Activated CD8-positive, alpha-beta memory T cell treated with anti-CD3 and anti-CD28 coated beads for 4 hours (primary cell): ENCODE measurements at places on chromosomes 11 and 22.

- no peak for DNase-seq
These were observed 209.9 kb downstream of the LARGE1 start for GRCh38 chr22:33710326-33710725.

DNA sequence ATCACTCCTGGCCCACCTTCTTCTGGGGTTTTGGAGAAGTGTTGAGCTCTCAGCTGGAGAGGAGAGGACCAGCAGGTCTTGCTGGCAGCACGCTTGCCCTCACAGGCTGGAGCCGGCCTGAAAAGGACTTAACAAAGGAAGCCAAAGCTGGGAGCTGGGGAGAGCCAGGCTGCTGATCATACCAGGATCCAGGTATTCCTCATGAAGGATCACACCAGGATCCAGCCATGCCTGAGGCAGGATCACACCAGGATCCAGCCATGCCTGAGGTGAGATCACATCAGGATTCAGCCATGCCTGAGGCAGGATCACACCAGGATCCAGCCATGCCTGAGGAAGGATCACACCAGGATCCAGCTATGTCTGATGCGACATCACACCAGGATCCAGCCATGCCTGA lies 17.0 kb downstream of the MRGPRD start:
- DNase-seq, result no peak

DNA sequence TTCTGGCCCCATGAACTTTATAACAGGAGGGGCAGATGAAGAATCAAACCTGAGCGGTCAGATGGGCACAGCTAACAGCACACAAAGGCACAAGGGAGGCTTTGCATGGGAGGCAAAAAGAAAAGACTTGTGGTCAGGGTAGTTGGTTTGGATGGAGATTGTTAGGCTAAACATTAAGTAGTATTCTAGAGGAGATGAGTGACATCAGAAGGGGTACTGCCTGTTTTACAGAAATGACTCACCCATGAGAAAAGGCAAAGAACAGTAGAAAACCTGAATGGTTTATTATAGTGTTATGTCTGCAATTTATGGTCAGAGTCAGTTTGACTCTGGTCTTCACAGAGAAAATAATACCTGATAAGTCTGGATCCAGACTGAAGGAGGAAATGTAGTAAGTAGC lies 129.8 kb upstream of the KIRREL3 start:
- no peak for DNase-seq

- DNase-seq, result no peak
These were observed 21.4 kb upstream of the PACSIN2 start for GRCh38 chr22:43036282-43036829.

- no peak for DNase-seq
These were observed 32.7 kb downstream of the ARAP1 start for GRCh38 chr11:72719551-72719950.

DNA sequence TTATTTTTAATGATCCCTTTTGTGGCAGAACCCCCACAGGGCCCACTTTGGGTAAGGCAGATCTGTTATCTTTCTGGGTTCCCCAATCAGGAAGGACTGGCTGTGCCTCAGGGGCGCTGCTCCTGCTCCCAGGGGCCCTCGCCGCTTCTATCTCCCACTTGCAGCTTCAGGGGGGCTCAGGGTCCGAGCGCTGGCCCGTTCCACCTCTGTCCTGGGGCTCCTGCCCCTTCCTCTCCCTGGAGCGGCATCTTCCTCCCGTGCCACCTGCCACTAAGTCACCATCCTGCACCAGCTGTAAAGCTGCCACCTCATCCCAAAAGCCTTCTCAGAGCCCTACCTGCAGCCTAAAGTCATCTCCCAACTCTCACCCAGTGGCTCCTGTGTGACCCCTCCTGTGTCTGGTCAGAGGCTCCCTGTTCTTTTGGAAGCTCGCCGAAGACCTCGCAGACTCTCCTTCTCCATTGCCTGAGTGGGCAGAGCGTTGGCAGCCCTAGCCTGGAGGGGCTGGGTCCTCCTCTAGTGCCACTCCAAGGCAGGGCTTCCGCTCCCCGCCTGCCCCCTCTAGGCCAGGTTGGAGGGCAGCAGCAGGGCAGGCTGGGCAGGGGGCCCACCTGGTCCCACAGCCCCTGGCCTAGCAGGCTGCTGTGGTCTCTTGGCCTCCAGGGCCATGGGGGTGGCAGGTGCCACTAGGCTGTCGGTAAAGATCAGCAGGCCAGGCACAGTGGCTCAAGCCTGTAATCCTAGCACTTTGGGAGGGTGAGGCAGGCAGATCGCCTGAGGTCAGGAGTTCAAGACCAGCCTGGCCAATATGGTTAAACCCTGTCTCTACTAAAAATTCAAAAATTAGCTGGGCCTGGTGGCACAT lies 106.7 kb downstream of the MORC2 start:
- no peak for DNase-seq

GRCh38 chr11:69553416-69554357 lies 72.2 kb downstream of the LINC01488 start:
- DNase-seq, result no peak

GRCh38 chr11:122883646-122883979 lies 1.1 kb downstream of the JHY start:
- no peak for DNase-seq

GRCh38 chr11:43243927-43244326 lies 67.9 kb upstream of the API5 start:
- no peak for DNase-seq

- DNase-seq, result no peak
These were observed 2.0 kb upstream of the GATD1 start for GRCh38 chr11:778976-779954.

DNA sequence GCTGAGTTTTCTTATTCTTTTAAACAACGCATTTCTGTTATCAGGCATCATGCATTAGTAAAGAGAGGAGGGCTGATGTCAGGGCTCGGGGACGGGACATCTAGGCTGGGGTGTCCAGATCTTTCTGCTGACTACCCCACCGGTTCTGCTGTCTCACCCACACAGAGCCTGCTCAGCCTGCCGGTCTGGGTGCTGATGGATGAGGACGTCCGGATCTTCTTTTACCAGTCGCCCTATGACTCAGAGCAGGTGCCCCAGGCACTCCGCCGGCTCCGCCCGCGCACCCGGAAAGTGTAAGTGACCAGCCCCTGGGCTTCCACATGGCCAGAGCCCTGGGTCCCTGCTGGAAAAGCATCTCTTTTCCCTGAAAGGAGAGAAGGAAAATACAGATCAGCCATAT lies 9.4 kb downstream of the NCF4 start:
- no peak for DNase-seq

GRCh38 chr22:41920271-41920976 lies 5.5 kb upstream of the SHISA8 start:
- DNase-seq, result no peak

GRCh38 chr11:35107861-35108260 lies 31.1 kb upstream of the CD44 start:
- DNase-seq, result no peak

DNA sequence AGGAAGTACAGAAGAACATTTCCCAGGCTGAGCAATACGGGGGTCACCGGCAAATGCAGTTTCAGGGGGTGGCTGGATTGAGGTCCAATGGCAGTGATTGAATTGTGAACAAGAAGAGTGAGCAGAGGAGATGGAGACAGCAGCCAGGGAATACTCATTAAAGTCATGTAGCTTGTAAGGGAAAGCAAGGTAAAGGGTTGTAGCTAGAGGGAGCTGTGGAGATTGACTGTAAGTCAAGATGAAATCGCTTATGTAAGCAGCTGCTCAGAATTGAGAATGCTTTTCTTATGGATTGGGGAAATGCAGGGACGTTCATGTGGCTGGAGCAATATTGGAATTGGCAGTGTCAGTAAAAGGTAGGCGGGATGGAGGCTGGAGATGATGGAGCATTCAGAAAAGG lies 111.4 kb upstream of the TBCEL start:
- no peak for DNase-seq

DNA sequence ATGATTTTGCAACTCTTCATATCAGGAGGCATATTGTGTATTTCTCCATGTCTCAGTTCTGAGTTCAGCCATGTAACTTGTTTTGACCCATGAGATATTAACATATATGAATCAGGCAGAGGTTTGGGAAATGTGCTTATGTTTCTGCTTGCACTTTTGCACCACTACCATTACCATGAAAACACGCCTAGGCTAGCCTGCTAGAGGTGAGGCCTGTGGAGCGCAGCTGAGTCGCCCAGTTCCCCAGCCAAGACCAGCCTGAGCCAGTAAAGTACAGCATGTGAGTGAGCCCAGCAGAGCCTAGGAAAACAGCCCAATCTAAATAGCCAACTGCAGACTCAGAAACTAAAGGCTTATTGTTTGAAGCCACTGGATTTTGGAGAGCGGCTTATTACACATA lies 18.4 kb upstream of the MYOD1 start:
- no peak for DNase-seq

DNA sequence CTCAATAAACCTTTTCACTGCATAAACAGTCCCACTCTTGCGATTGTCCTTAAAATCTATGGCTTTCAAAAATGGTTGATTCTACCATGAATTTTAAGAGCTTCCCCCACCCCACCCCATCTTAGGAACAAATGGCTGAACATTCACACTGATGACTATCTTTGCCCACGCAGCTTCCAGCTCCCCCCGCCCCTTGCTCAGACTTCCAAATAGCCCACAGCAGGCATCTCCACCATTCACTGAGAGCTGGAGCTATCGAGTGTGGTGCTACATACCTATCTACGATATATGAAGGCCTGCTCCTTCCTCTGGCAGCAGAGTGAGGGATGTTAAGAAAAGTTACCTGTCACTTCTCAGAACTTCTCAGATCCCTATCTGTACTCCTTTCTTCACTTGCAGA lies 26.7 kb downstream of the EIF3F start:
- no peak for DNase-seq

DNA sequence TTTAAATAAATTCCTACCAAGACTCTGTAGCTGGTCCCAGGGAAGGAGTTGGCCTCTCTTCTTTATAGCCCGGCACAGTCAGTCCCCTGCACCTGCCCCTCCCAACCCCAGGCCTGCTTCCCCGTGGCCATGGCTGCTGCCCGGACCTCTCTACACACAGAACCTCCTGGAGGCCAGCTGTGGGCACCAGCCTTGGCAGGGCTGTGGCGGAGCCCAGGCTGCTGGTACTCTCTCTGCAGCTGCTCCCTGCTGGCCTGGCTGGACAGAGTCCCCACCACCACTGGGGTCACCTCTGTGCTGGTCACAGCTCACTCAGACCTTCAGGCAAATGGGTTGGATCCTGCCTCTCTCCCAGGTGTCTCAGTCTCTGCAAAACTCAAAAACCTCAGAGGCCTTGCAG lies 69.3 kb downstream of the LRP5 start:
- no peak for DNase-seq

DNA sequence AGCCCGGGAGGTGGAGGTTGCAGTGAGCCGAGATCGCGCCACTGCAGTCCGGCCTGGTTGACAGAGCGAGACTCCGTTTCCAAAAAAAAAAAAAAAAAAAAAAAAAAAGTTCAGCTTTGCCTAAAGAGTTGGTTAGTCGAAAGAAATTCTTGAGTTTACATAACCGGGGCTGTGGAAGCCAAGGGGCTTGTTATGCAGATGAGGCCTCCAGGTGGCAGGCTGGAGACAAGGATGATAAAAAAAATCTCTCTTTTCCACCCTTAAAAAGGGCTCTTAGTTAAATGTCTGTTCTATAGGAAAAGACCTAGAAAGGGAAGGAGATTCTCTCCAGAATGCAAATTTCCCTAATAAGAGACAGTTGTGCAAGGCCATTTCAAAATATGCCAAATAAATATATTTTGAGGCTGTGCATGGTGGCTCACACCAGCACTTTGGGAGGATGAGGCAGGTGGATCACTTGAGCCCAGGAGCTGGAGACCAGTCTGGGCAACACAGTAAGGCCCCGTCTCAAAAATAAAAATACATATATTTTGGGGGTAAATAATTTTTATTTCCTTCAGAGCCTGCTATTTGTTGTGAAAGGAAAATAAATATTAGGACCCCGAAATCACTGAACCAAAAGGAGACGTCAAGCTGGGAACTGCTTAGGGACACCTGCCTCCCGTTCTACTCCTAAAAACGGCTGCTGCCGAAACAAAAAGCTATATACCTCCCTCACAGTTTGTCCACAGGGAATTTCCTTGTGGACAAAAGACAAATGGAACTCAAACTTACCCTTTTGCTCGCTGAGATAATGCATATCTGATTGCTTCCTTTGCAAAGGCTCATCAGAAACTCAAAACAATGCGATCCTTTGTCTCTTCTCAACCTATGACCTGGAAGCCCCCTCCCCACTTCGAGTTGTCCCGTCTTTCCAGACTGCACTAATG lies 2.4 kb upstream of the IFITM2 start:
- DNase-seq, result no peak
